ENCODE measurements at places on chromosomes 12 and 14.

DNA sequence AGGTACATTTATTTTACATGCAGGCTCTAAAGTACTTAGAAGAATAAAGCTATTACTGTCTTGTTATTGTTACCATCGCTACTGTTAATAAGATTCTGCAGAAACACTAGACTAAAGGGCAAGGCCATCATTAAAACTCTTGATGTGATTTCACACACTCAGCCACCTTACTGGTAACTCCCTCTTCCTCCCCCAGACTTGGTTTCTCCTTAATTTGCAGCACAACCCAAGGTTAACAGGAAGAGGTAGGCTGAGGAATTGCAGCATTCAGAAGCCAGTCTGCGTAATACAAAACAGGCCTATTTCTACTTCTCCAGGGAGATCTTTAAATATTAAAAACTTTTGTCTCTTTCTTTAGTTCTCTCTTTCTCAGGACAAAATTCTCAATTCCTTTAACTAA, 210.3 kb downstream of the BTG1 start:
- DNase-seq = peak; percentile 63

GRCh38 chr12:113413488-113413939, 8.7 kb upstream of the SDSL start:
- peak; percentile 84 for DNase-seq

- DNase-seq = no peak
These were observed 164.5 kb downstream of the ANO2 start for GRCh38 chr12:5780536-5780935.

GRCh38 chr12:92696216-92696615, 6.6 kb upstream of the PLEKHG7 start:
- DNase-seq = no peak

DNA sequence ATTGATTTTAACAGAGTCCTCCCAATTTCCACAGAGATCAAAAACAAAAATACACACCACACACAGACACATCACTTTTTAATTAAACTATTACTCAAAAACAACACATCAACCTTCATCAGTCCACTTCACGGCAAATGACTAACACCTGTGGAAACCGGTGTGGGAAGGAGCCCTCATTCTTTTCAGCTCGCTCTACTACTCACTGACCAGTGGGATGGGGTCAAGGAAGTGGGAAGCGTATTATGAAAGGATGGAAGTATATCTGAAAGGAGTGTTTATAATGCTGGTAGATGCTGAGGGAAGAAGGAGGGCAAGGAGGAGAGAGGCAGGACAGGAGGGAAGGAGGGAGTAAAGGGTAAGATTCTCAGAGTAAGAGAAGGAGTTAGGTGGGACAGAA, 156.5 kb downstream of the EPS8 start:
- DNase-seq = no peak

- DNase-seq = no peak
These were observed 4.2 kb downstream of the RFX4 start for GRCh38 chr12:106586803-106587684.

DNA sequence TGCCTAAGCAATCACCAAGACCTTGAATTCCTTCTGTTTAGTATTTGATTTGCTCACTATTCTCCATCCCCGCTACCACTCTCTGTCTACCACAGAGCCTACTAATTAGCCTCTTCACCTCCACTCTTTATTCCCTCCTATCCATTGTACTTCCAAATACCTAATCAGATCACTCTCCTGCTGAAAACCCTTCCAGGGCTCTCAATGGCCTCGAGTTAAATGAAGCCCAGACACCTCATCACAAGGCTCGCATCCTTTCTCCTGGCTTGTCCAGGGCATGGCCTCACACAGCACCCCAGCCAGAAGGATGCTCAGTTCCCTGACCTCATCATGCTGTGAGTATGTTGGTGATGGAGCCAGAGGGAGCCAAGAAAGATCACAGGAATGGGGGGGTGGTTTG, 71.4 kb upstream of the PRMT8 start:
- no peak for DNase-seq

- DNase-seq = no peak
These were observed 149.7 kb downstream of the TTC7B start for GRCh38 chr14:90666571-90666970.

- no peak for DNase-seq
These were observed 54.2 kb upstream of the GPATCH2L start for GRCh38 chr14:76097547-76097946.

DNA sequence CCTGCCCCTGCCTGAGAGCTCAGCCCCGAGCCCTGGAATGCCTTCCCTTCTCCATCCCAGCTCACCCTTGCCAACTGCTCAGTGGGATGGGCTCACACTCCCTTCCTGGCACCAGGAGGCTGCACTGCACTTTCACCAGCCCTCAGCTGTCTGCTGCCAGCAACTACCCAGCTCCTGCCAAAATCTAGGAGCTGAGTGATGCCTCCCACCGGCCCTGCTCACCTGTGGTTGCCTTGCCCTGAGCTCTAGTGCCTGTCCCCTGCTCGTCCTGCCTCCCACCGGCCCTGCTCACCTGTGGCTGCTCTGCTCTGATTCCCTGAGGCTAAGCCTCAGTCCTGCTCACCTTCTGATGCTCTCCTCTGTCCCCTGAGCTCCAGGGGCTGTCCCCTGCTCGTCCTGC, 119.8 kb downstream of the TMEM121 start:
- DNase-seq = no peak
